Stimulated activated CD8-positive, alpha-beta memory T cell treated with anti-CD3 and anti-CD28 coated beads, Interleukin-2, amount 100 ng/mL, for 1 hour (primary cell): ENCODE measurements at places on chromosomes 16 and 17.
A peak's percentile ranks its signal among the peaks of the same experiment; 100 is the strongest.

DNA sequence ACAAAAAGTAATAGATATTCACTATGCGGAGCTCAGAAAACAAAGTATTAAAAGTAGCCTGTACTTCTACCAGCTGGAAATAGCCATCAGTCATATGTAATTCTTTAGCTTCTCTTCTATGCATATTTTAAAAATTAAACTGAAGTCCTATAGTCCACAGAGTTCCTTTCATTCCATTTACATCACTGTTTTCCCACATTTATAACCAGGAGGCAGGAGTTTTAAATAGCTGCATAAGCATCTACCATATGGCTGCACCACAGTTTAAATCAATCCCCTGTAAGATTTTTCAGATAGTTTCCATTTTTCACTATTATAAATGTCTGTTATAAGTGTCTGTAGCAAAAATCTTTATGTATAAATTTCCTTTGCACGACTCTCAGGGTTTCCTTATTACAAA lies 45.1 kb downstream of the ZFHX3 start:
- DNase-seq, result no peak

DNA sequence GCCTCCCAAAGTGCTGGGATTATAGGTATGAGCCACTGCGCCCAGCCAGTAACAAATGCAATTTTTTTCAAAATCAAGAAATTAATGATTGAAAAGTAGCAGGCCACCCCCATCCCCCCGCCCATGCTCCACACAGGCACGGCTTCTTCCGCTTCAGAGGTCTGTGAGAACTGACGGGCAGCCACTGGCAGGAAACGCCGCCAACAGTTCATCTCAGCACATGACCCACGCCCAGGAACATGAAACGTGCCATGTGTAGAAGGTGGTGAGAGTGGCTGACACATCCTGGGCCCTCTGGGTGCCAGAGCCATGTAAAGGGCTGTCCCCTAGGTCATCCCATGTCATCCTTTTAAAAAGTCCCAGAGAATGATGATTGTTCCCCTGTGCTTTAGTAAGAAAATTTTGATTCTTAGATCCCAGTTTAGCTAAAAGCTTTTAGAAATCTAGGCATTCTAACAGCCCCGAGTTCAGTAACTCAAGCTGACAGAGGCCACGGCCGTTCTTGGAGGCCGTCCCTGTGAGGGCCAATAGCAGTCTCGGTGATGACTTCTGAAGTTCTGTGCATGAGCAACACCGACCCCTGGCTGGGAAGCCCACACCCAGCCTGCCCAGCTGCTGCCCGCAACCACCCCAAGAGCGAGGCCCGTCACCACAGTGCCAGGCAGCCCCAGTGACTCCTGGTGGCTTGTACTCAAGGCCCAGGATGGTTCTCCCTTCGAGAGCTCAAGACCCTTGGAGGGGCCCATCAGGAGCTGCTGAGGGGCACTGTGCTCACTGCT lies 52.1 kb downstream of the KLHDC4 start:
- peak; percentile 21 for DNase-seq

- DNase-seq, result peak; percentile 84
Observed at GRCh38 chr17:5438716-5439445, at the start of gene C1QBP. Gene C1QBP (minus strand): TSS chr17:5439155. CDS start chr17:5439073, 82 bp downstream.

DNA sequence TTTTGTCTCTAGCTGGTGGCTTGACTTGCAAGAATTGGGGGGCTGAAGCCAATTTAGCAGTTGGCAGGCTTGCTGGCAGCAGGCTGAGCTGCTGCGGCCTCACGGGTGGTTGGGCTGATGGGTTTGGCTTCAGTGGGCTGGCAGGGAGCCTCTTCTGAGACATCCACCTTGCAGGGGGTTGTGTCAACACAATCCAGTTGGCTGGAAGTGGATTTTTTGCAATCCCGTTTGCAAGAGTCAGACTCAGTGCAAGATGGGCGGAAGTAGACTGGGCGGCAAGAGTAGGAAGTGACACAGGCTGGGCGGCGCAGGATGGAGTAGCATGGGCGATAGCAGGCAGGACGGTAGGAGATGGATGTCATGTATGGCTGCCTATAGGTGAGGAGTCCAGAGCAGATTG lies 1.5 kb downstream of the KRTAP16-1 start:
- no peak for DNase-seq

DNA sequence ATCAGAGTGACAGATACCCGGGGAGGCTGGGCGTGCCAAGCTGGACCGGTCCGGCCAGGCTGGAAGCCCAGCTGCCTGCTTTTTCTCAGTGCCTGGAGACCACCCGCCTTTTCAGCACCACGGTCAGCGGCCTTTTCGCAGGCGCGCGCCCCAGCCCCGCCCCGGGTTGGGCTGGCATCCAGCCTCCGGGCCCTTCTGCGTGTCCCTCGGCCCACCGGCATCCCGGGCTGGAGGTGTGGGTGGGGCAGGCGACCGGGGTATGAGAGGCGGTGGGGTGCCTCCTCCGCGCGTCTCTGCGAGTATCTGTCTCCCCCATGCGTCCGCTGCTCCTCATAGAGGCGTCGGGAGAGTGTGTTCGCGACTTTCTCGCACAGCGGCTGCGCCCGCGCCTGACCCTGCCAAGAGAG lies 102.5 kb downstream of the MRM1 start:
- DNase-seq, result no peak

GRCh38 chr16:27114006-27114405 lies 47.3 kb downstream of the C16orf82 start:
- no peak for DNase-seq

DNA sequence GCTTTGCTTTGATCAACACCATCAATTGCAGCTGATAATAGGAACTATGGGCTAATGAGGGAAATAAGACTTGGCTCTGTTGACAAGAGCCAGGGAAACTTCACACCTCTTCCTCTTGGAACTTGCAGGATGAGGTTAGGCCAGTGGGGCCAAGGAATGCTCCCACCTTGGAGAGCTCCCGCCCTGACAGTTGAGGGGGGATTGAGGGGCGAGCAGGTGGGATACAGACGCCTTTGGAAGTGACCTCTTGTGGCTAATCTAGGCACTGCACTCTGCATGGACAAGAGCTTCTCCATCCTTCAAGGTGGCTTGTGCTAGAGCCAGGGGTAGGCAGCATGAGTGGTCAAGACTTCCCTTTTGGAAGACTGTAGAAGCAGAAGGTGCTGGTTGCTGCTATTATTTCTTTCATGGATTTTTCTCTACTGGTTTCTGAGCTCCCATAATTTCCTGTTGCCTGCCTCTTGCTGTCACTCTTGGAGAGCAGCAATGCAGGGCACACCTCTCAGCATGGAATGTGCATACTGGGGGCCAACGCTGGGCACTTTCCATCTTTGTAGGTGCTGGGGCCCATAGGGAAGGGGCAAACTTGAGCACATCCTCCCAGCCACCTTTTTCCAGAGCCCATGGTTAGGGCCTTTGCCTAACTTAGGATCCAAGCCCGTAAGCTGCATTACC lies 2.3 kb upstream of the PHF12 start:
- no peak for DNase-seq

- DNase-seq, result no peak
Observed at GRCh38 chr17:17111401-17112393, 69.4 kb downstream of the MPRIP start.

DNA sequence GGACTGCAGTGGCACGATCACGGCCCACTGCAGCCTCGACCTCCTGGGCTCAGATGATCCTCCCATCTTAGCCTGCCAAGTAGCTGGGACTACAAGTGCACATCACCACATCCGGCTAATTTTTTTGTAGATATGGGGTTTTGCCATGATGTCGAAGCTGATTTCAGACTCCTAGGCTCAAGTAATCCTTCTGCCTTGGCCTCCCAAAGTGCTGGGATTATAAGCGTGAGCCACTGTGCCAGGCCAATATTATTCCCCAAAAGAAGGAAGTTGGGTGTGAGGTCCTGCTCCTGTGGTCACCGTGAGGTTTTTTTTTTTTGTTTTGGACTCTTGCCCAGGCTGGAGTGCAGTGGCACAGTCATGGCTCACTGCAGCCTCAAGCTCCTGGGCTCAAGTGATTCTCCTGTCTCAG lies 1.5 kb downstream of the AMZ2 start:
- DNase-seq, result no peak

DNA sequence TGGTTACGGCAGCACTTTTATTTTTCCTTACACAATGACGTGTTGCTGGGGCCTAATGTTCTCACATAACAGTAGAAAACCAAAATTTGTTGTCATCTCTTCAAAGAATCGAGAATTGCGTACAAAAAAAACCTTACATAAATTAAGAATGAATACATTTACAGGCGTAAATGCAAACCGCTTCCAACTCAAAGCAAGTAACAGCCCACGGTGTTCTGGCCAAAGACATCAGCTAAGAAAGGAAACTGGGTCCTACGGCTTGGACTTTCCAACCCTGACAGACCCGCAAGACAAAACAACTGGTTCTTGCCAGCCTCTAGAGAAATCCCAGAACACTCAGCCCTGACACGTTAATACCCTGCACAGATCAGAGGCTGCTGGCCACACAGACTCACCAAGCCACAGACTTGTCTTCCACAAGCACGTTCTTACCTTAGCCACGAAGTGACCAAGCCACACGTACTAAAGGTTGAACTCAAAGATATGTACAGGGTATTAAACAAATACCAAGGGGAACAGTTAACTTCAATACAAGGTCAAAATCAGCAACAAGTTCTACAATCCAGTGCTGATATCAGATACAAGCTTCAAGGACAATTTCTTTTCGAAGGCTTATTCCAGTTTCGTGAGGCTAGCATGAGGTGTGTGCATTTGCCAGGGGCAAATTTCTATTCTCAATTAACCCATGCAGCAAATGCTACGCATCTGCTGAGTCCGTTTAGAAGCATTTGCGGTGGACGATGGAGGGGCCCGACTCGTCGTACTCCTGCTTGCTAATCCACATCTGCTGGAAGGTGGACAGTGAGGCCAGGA lies 2.4 kb downstream of the ACTG1 start:
- DNase-seq, result no peak

GRCh38 chr17:78532311-78532710 lies 44.9 kb downstream of the DNAH17 start:
- DNase-seq, result no peak

GRCh38 chr16:80924372-80924978 lies 82.2 kb downstream of the CMC2 start:
- DNase-seq, result no peak

DNA sequence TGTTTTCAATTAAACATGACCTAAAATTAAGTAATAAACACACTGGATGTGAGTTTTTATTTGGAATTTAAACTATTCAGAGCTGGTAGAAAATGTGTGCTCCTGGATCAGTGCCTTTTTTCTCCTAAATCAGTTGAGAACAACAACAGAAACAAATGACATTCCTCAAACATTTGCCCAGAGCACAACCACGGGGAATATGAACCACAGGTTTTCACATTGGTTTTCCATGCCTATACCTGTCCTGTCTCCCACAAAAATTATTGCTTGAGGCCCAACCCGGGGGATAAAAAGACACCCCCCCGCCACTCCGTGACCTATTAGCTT lies 6.8 kb downstream of the HSBP1 start:
- no peak for DNase-seq

GRCh38 chr16:27321013-27321915 lies 7.5 kb downstream of the IL4R start:
- DNase-seq, result no peak

GRCh38 chr16:711548-712320 lies 3.2 kb upstream of the METRN start:
- peak; percentile 60 for DNase-seq

DNA sequence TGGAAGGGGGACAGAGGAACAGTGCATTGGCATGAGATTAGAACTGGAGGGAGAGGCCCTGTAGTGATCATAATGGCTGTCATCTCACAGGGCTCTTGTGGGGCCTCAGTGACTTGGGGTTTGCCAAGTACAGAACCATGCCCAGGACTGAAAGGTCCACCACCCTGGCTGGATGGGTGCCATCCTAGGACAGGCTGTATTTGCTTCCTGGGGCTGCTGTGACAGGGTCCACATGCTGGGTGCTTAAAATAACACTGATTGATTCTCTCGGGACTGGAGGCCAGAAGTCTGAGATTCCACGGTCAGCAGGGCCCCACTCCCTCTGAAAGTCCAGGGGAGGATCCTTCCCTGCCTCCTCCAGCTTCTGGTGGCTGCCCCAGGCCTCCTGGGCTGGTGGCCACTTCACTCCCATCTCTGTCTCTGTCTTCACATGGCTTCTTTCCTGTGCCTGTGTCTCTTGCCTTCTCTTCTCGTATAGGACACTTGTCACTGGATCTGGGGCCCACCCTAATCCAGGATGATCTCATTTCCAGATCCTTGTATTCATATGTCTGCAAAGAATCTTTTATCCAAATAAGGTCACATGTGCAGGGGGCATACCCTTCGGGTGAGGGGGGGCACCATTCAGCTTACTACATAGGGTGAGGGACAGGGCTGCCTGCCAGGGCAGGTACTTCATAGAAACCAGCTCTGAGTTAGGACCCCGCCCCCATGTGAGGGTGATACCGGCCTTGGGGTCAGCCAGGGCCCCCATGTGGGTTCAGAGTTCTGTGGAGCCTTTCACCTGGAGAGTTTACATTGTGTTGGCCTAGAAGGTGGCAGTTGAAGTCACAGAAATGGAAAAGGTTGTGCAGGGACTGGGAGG lies 52.6 kb downstream of the USP22 start:
- no peak for DNase-seq

DNA sequence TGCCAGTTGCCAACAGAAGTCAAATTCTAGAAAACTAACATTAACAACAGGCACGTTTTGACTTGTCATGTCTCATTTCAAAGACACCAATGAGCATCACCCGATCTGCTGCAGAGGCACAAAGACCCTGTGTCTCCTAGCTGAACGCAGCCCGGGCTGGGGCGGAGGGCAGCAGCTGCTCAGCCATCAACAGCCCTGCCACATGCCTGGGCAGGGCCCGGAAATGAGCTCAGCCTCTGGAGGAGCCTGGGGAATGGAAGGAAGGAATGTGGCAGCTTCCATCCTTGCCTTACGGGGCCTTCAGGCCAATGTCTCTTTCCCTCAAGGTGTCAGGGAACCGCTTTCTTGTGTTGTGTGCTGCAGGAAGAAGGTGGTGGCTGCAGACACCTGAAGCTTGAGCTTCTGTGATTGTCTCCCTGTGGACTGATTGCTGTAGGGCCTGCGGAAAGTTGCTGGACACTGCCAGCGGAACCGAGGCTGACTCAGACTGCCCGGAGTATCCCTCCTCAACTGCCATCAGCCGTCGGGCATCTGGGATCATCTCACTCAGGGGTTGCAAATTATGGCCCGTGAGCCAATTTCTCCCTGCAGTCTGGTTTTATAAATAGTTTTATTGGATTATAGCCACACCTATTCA lies 7.3 kb downstream of the CDH13 start:
- no peak for DNase-seq

DNA sequence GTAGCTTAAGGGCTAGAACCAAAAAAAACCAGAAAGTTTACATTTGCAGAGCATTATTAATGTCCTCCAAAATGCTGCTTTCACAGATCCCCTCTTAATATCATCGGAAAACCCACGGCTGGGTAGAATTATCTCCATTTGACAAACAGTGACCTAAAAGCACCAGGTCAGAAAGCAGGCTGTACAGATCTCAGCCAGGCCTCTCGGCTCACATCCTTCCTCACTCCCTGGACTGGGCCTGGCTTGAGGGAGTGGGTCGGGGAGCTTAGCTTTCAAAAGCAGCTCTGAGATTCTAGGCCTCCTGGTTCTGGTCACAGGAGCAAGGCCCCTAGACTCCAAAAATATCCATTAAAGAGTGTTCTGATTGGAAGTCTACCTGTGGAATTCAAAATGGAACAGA lies 9.1 kb upstream of the SLC12A3 start:
- DNase-seq, result no peak
